ENCODE measurements at places on chromosomes 16 and 17.
A peak's percentile ranks its signal among the peaks of the same experiment; 100 is the strongest.

GRCh38 chr16:23160082-23160481, 10.8 kb upstream of the USP31 start:
- no peak for DNase-seq

- DNase-seq: no peak
Observed at GRCh38 chr17:73423159-73423715, 111.4 kb upstream of the CDC42EP4 start.

DNA sequence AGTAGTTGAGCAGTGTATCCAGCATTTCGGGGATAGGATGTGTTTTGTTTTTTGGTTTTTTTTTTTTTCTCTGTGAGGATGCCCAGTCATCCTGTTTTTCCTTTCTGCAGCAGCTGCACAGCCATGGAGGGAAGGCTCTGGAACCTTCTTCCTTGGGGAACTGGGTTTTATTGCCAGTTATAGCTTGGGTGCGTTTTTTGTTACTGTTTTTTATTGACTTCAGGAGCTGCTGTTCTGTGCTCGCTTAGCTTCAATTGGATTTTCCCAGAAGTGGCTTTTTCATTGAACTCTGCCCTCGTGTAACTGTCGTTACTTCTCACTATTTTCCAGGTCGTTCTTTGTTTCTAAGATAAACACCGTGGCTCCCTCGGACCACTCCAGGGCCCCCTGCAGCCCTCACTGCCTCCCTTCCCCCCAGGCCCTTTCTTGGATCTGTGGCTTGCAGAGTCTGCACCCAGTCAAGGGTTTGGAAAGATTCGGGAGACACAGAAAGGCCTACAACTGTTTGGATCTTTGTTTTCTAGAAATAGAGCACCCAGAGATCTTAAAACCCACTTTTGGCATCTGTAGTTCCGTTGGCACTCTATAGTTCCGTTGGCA, 119.7 kb upstream of the CACNG5 start:
- no peak for DNase-seq

DNA sequence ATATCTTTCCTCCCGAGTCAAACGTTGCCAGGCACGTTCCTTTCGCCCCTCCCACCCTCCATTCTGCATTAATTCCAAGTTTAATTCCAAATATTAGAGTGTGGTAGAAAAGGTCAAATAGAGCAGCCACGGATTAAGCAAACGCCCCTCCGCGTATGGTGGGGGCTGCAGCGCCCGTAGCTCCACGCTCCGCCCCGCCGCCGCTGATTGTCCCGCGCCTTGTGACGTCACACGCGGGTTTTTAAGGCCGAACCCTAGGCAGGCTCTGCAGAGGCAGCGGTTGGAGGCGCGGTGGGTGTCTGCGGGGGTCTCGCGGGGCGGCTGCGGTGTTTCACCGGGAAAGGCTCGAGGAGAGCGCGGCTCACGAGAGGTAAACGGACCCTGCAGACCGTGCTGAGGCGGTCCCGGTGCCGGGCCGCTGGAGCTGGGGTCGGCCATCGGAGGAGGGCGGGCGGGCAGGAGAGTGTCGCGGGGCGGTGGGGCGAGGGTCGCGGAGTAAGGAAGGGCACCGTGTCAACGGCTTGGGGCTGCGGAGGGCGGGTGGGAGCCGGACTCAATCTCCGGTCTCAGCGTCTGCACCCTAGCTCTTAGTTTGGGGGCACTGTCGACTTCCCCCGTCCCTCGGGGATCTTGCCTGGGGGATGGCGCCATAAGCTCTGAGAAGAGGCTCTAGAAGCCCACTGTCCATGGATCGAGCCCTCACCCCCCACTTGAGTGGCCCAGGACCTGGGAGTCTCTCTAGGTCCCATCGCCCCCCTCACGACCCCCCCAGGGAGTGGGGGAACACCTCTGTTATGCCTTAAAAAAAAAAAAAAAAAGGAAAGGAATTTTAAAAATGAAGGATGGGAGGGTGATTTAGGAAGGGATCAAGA, at the start of gene ARL4D:
Gene ARL4D, plus strand, starts transcription at position 270 of the 872 bp plus-strand sequence. CDS start 740 bp downstream, outside the sequence.
- DNase-seq: peak; percentile 68

DNA sequence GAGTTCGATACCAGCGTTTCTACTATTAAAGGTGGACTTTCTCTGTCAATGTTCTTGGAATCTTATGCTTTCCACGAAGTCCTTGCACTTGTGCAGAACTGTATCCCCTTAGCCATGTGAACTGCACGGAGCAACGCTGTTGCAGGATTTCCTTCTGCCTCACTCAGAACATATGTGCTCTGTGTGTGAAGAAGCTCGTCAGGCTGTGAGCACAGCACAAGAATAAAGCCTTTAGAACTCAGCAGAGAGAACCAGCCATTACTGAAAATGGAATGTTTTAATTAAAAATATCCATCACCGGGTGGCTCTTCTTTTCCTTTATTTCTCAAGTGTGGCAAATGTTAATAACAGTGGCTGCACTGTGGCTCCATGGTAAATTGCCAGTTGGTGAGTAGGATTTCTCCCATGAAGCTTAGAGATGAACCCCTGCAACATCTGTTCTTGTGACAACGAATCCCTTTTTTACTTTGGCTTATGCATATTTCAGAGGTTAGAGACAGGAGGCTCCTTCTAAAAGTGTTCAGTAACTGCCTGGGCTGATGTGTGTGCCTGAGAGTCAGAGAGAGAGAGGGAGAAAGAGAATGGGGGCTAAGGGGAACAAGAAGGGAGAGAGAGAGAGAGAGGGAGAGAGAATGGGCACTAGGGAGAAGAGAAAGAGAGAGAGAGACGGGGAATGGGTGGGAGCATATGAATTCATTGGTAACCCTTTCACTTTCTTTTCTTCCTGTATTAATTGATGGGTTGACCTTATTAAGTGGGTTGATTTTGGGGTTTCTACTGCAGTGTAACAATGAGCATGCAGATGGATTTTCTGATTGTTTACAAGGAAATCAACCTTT, 50.0 kb downstream of the RPTOR start:
- no peak for DNase-seq

GRCh38 chr16:27498916-27499658, 50.6 kb downstream of the GTF3C1 start:
- DNase-seq: no peak

DNA sequence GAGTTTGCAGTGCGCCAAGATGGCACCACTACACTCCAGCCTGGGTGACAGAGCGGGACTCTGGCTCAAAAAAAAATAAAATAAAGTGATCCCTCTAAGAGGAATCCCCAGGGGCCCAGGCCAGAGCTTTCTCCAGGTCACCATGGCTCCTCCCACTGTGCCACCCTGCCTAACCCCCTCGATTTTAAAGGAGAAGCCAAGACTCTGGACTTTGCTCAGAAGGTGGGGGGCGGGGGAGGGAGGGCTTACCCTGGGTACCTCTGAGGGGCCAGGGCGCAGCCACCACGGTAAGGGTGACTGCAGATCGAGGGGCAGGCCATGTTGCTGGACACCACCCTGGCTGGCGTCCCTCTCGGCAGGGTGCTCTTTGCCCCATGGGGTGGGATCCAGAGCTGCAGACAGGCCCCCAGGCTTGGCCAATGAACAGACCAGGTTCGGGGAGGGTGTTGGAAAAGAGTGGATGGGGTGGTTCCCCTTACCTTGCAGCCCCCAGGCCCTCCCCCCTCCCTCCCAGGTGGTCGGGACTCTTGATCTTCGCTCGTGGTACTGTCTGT, 455 bp upstream of the GRB7 start:
- DNase-seq: peak; percentile 24

GRCh38 chr17:80561541-80562114, 17.0 kb downstream of the RPTOR start:
- no peak for DNase-seq

DNA sequence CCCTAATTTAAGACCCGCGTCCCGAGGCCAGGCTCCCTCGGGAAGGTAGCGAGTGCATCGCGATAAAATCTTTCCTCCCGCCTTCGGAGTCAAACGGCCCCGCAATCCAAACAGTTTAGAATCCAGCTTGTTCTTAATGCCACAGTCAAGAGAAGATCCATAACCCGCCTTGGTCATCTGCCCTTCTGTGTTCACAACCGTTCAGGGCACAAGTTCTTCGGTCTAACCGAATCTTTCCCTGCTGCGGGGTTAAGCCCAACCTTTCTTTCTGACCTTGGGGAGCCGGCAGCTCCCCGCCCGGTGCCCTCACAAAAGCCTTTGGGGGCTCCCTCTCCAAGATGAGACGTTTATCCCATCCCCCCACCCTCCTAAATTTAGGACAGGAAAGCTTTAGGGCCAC, 30.3 kb downstream of the CPSF4L start:
- peak; percentile 24 for DNase-seq

DNA sequence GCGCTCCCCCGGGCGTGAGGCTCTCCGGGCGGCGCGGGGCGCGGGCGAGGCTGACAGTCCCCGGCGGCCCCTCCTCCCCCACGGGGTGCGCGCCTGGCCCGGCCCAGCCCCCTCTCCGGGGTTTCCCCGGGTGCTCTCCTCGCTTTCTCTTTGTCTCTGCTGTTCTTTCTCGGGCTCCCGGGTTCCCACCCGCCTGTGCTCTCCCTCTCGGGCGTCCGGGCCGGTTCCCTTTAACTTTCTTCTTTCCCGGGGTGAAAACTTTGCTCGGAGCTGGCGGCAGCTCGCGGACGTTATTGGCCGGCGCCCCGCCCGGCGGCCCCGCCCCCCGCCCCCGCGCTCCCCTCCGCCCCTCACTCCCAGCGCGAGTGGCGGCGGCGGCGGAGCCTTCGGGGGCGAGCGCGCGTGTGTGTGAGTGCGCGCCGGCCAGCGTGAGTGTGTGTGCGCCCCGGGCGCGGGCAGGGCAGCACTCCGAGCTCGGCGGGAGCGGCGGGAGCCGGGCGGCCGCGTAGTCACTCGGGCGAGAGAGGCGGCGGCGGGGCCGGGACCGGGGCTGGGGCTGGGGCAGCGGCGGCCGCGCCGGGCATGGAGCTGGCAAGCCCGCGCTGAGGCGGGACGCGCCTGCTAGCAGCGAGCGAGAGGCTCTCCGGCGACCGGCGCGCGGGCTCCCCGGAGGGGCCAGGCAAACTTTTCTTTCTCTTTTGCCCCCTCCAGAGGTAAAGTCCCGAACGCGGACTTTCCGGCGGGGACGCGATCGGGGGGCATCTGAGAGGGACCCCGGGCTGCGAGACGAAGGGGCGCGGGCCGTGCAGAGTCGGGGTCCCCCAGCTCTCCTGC, at the start of gene NTN1:
Gene NTN1, plus strand, starts transcription at position 353 of the 834 bp plus-strand sequence. CDS start 864 bp downstream, outside the sequence.
- DNase-seq: peak; percentile 41

GRCh38 chr17:42797067-42798007, 1.2 kb downstream of the COA3 start:
- no peak for DNase-seq

DNA sequence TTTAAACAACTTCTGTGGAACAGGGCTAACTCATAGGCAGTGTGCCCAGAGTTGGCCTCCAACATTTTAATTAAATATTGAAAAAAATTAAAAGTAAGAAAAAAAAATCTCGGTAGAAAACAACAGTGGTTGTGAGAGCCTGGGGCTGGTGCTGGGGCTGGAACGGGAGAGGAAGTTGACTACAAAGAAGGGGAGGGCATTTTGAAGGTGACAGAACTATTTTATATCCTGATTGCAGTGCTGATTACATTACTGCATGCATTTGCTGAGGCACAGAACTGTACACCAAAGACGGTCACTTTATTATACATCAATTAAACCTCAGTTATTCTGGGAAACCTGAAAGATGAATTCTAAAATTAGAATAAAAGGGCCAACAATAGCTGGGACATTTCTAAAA, 142.5 kb downstream of the PARN start:
- no peak for DNase-seq

GRCh38 chr17:4386406-4386805, 19.9 kb upstream of the UBE2G1 start:
- no peak for DNase-seq

All from RPMI8226 (cell line).